GM12892 (cell line): ENCODE measurements at places on chromosomes 4 and X.

GRCh38 chrX:104347860-104348259, 93.1 kb upstream of the ESX1 start:
- no peak for DNase-seq

- DNase-seq = no peak
Measured at GRCh38 chr4:20288846-20289512, 37.3 kb downstream of the SLIT2 start.

- no peak for DNase-seq
Measured at GRCh38 chr4:4574052-4574451, 32.2 kb upstream of the STX18 start.

DNA sequence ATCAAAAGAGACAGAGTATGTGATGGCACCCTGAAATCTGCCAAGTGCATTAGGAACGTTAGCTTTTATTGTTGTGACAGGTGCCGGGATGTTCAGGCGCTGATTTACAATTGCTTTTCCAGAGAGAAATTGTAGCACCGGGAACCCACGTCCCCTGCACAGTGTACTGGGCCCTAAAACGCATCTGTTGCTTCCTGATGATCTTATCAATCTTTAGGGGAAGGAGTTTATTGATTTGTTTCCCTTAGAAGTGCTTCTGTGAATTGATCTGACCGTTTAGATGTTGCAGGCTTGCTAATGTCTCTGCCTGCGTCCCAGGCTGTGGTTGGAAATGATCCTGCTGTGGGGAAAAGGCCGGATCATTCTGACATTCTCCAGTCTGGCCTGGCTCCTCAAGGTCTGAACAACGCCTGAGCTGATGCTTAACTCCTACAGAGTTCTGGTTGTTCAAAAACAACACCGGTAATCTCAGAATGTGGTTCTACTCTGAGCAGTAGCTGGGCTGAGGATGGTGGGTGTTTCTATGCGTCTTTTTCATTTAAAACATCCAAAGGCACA, 16.9 kb downstream of the PHOX2B start:
- DNase-seq = no peak

GRCh38 chr4:175971388-175972179, 94.1 kb upstream of the WDR17 start:
- DNase-seq = no peak

DNA sequence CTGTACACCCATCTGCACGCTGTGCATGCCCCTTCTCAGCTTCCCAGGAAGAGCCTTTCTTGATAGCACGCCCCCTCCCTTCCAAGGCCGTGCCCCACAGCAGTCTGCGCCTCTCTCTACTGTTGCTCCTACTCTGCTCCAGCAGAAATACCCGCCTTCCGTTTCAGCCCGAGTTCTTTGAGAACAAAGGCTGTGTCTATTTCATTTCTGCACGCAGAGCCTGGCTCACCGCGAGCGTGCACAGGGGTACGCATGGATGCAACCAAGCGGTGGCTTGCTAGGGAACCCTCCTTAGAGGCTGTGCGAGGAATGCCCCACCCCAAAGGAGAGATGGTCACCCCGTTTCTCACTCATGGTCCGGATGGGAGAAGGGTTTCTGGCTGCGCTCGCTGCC, 485 bp downstream of the AADAT start:
- DNase-seq = no peak

DNA sequence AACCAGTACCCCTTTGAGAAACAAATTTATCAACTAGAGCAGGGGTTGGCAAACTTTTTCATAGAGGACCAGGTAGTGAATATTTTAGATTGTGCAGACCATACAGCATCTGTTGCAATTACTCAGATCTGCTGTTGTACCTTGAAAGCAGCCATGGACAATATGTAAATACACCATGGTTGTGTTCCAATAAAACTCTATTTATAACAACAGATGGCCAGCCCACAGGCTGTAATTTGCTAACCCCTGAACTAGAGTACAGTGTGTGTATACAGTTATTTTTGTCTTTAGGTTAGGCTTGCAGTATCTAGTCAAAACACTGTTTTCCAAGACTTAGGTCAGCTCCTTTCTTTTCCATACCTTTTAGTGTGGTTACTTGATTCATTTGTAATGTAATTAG, 54.4 kb downstream of the PHKA1 start:
- DNase-seq = no peak

- DNase-seq = no peak
Measured at GRCh38 chr4:125010796-125011503, 298.4 kb upstream of the ANKRD50 start.

DNA sequence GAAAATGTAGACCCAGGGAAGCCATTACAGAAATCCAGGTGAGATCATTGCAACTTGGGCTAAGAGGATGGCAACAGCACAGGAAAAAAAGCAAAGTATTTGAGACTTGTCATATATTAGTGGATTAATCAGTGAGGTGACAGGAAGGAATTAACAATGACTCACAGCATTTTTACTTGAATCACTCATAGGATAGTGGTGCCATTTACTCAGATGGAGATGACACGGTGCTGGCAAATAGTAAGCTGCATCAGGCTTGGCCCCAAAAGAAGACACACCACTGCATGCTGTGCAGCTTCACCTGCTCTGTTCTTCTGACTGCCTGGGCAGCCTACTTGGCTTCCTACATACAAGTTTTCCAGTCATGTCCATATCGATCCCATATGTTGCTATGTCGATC, 144.8 kb downstream of the FRYL start:
- no peak for DNase-seq

DNA sequence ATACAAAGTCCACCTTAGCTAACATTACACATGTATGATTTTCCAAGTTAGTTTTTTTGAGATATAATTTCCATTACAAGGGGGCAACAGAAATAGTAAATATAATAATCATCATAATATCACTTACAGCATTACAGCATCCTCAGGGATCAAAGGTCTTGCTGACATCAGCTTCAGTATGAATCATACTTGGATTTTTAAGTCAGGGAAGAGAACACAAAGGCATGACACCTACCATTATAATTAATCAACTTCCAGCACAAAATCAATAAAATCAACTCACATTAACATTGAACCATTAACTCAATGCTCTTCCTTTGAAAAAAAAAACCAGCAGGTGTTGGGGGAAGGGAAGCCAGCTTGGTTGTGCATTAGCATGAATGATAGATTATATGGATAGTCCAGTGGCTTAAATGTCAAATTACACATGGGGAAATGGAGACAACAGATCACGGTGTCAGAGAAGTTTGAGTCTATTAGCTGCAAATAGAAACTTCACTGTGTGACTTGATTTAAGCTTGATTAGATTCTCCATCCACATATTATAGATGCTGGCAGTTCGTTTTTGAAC, 66.9 kb upstream of the CAPN6 start:
- no peak for DNase-seq

DNA sequence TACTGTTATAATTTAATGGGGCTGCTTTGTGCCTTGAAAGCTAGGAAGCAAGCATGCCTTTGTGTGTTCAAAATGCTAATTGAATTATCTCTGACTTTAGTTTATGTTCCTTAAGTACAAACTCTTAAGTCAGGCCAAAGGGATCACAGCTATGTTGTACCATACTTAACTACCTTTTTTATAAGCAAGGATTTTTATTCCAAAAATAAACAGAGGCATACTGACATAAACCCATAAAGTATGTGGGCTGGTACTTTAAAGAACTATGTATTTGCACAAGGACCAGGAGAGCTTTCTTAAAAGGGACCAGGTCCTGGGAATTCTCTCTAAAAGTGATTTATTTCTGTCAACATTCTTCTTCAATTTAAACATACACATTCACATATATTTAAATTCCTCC, 57.8 kb upstream of the HCCS start:
- DNase-seq = no peak

DNA sequence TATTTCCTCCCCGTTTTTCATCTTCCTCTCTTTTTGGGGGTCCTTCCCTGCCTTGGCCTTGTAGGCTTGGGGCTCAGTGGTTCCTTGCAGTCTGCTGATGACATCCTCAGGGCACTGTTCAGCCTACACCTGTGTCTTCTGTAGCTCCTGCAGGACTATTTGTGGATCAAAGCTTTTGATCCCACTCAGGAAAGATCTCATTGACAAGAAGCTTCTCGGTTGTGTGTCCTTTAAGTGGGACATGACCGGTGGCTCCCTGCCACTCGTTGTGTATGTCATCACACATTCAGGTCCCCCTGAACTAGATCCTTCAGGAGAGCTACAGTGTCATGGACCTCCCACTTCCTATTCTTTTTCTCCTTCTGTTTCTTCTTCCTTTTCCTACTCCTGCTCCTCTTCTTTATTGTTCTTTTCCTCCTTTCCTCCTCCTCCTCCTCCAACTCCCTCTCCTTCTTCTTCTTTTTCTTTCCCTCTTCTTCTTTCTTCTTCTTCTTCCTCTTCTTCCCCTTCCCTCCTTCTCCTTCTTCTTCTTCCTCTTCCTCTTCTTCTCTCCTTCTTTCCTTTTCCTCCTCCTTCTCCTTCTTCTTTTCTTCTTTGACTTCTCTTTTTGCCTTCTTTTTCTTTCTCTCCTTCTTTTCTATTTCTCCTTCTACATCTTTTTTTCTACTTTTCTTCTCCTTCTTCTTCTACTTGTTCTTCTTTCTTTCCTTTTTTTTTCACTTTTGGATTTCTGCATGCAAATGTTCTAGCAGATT, 67.8 kb downstream of the NBDY start:
- no peak for DNase-seq

DNA sequence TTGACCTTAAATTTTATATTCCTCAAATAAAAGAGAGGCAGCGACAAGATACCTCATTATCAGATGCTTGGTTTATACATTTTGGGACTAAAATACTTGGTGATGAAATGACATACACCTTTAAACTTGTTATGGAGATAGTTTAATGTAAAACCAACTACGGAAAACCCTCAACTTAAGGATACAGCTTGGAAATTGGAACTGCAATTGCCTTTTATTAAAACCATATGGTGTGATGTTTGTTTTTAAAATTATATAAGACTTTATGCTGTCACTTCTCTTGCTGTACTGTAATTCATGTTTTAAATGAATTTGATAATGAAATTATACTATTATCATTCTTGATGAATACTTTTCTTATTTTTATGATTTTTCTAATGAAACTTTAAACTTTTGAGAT, 25.9 kb downstream of the METTL14 start:
- DNase-seq = no peak

DNA sequence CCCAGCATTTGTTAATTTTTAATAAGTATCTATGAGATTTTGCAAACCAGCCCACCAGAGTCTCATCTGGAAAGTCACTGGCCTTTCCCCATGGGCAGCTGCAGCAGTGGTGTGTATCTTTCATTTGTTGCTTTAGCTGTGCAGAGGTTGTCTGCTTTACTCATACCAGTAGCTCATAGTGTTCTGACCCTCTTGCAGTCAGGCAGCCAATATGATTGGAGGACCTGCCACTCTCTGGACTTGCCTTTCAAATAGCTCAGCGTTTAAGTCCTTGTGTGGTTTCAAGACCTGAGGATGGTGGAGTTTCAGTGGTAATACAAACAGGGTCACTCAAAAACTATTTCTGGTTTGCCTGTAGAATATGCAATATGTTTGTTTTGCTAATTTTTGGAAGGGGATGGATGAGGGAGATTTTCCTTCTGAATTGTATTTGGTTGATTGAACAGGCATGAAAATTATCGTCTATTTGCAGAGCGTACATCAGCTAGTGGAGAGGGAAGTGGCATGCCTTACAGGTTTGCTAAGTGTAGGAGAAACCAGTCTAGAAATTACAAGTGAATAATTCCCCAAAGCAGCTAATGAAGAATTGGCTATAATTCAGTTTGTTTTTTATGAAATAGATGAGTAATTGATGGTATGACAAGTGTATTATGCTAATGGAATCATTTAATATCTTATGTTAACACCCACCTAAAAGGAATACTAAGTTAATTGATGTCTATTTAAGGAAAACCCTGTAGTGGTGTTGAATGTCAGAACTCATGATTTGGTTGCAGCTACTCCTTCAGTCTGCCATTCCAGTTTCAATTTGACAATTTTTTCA, 8.9 kb downstream of the POLA1 start:
- DNase-seq = peak; percentile 11

GRCh38 chr4:1851160-1851559, 4.8 kb downstream of the LETM1 start:
- no peak for DNase-seq

DNA sequence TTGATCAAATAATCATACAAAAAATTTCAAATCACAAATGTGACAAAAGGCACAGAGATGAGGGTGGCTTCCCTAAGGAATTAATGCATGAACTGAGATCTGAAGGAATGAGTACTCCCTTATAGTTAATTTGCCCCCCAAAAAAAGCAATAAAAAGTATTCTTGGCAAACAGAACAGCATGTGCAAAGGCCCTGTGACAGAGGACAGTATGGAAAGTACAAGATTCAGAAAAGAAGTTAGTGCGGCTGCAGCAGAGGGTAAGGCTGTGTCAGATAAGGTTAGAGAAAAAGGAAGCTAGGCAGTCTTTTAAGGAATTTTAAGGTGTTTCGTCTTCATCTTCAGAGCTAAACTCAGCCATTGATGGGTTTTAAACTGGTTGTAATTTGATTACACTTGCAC, 7.4 kb downstream of the DDX60L start:
- DNase-seq = no peak

GRCh38 chr4:152258391-152258790, 277.5 kb downstream of the FBXW7 start:
- no peak for DNase-seq

GRCh38 chr4:40247350-40247749, 50.5 kb downstream of the RHOH start:
- no peak for DNase-seq

DNA sequence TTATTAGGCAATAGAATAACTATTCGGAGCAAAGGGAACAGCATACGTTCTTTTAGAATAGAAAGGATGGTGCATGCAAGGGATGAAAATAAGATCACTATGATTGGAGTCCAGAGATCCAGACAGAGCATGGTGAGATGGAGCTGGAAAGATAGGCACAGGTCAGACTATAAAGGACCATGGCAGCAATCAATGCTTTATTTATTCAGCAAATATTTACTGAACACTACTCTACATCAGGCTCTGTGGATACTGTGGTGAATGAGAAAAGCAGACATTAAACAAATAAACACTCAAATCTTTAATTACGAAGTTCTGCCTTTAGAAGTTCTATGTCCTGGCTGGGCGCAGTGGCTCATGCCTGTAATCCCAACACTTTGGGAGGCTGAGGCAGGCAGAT, 44.7 kb upstream of the ACSL4 start:
- no peak for DNase-seq

- no peak for DNase-seq
Measured at GRCh38 chr4:19523964-19524363, 727.7 kb upstream of the SLIT2 start.

- no peak for DNase-seq
Measured at GRCh38 chrX:78327370-78328086, at the start of gene CYSLTR1. CYSLTR1 (minus strand) TSS chrX:78327611; CDS start chrX:78273746, 53,865 bp downstream.

GRCh38 chr4:112766422-112766821, 129.5 kb downstream of the LARP7 start:
- no peak for DNase-seq

DNA sequence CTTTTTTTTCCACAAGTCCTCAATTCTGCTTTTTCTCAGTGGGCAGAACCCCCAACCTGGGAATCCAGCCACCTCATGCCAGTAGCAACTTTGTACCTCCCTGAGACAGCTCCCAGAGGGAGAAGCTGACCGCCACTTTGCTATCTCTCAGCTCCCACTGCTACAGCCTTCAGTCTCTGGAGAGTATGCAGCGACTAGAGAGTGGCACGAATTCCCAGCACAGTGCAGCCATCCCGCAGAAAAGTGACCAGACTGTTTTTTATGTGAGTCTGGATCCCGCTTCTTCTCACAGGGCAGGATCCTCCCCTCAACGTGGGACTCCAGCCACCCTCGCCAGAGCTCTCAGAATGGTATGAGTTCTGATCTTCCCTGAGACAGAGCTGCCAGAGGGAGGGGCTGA, 1234.6 kb downstream of the FAM133A start:
- DNase-seq = no peak

GRCh38 chr4:47383829-47384427, 79.6 kb downstream of the COMMD8 start:
- no peak for DNase-seq

GRCh38 chr4:124703154-124703553, 9.4 kb downstream of the ANKRD50 start:
- no peak for DNase-seq
